ENCODE measurements at places on chromosomes 5 and 9. TPM values are rescaled to one million over a fixed set of nuclear protein-coding genes. Genes with fewer than 3 reads are reported as not detected.

The PSAT1 gene
- 137 TPM for total RNA-seq

GRCh38 chr5:142592365-142592764 lies 93.5 kb downstream of the FGF1 start:
- no peak for DNase-seq

- no peak for DNase-seq
Observed at GRCh38 chr5:59218424-59219045, 635.7 kb downstream of the RAB3C start.

DNA sequence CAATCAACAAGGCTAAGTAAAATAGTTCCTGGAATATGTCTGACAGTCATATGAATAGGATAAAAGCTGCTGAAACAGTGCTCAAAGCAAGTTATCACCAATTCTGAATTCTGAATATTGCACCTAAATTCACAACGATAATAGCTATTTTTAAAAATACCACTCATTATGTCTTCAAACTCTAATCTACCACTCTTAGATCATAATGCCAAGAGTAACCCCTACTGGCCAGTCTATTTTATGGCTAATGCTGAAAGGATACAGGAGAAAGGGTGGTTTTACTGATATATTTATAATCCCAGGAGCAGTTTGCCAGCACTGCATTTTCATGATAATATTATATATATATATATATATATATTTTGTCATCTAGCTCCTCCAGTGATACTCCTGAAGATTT lies 232.8 kb downstream of the PDE4D start:
- DNase-seq = no peak

DNA sequence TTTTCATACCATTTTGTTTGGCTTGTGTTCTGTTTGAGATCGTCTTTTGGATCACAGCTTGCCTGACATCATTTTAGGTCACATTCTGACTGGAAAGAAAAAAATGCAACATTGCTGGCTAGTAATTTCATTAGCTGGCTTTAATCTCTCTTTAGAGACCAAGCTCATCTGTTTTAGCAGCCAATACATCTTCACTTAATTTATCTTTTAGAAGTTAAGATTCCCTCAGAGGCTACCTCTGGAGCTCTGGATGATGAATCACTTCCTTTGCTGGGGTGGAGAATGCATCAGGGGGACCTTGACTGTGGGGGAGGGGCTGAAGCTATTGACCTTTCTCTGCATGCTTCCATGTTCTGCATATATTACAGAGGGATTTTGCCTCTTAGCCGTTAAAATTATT lies 181.5 kb upstream of the OTULINL start:
- DNase-seq = no peak

GRCh38 chr9:34227445-34227844 lies 48.6 kb downstream of the UBAP1 start:
- no peak for DNase-seq

DNA sequence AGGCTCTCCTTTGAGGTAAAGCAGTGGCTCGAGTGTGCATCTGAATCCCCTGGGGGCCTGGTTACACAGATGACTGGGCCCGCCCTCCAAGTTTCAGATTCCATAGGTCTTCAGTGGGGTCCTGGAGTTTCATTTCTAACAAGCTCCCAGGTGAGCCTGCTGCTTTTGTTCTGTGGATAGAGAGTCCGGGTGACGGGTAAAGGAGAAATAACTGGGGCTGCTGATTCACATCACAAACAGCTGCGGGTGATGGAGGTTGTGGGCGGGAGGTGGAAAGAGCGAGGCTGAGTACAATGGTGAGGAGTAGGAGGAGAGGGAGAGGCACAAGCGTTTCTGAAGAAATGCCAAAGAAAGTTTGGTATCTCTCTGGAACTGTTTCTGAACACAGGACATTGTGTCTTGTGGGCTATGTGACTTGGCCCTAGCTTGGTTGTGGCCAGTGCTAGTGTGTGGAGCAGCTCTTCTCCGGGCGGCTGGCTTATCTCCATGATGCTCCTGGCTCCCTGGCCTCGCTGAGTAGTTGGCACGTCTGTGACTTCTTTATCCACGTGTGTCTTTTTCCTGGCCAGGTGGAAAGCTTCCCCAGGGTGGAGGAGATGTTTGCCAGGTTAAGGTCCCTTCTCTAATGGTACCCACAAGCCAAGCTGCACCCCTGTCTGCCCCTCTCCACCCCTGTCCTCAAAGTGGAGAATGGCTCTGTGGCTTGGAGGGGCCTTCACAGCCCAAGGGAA lies 61.7 kb downstream of the HSPA4 start:
- DNase-seq = peak; percentile 87

- DNase-seq = no peak
Observed at GRCh38 chr5:92041911-92042660, 659.0 kb upstream of the ARRDC3 start.

DNA sequence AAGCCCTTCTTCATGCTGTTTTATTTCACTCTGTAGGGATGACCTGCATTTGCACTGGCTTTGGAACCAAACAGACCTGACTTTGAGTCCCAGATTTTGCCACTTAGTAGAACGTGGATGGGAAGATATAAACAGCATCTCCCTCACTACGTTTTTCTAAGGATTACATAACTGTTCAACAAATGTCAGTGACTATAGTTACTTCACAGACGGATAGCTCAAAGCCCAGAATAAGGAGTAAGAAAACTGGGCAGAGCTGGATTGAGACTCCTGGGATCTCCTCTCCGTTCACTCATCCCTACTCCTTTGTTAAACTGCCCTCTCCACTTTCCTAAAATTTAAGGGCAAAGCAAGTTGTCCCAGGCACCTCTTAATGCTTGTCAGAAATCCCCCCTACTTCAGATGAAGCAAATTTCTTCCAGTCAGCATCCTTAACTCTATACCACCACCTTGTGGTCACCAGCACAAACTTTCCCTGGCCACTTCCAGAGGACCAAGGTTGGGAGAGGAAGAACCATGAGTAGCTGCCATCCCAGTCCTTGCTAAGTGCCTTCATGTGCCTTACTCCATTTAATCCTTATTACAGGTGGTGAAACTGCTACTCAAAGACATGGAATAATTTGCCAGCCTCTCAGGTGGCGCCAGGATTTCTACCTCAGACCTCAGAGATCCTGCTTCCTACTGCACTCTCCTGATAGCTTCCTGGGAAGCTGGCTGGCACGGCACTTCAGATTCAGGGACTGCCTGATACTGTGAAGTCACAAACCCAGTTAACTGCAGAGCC lies 38.4 kb downstream of the EGR1 start:
- DNase-seq = peak; percentile 39

- DNase-seq = no peak
Observed at GRCh38 chr5:98503616-98504015, 269.8 kb upstream of the RGMB start.

All from activated CD4-positive, alpha-beta memory T cell treated with anti-CD3 and anti-CD28 coated beads for 36 hours (primary cell).